ENCODE measurements at places on chromosomes 2 and 18.

GRCh38 chr18:48375150-48375800 is 33.9 kb downstream of the ZBTB7C start:
- no peak for DNase-seq

GRCh38 chr18:2108591-2108990 is 462.7 kb downstream of the METTL4 start:
- DNase-seq = no peak

DNA sequence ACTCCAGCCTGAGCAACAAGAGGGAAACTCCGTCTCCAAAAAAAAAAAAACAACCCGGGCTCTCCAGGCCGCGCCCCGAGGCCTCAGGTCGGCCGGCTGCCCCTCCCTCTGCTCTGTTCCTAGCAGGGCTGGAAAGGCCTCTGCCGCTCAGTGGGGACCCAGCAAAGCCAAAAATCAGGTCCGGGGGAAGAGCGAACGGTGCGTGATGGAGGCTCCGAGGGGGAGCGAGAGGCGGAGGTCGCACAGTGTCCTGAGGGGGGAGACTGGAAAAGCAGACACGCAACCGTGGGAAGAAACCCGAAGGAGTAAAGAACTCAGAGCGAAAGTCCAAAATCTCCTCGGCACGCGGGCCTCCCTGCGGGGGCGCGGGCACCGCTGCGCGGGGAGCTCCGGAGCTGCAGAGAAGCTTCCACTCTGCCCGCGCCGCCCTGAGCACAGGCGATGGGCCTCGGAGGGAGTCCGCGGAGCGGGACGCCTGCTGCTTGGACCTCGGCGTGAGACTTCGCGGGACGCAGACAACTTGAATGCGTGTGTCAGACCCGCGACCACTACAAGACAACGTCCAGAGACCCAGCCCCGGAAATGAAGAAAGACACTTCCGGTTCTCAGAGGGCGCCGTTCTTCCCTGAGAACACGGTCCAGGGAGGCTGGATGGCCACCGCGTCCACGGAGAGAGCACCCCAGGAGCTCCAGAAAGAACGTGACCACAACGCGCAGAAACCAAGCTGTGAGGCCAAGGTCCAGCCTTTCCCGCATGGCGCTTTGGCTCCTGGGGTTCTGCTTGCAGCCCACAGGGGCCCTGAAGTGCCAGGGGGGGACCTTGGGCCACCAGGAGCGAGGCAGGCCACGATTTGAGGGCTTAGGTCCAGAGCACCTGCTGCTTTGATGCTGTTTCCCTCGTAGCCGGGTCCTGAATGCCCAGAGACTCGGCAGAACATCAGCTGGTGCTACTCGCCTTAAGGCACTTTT is 219.8 kb downstream of the DPP10 start:
- no peak for DNase-seq

DNA sequence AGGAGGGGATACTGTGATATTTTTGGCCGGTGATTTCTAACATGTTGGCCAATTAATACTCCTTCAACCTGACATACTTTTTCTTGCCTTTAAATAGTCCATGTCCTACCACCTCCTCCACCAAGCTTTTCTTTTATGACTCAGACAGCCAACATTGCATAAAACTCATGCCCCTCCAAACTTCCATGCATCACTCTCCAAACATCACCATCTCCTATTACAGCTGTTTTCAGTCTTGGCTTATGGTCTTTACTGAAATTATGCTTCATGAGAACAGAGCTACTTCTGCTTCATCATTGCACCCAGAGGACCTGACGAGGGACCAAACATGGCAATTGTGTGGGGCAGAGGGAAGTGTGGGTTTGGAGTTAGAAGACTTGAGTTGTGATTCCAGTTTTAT is 305.4 kb downstream of the LPIN1 start:
- no peak for DNase-seq

DNA sequence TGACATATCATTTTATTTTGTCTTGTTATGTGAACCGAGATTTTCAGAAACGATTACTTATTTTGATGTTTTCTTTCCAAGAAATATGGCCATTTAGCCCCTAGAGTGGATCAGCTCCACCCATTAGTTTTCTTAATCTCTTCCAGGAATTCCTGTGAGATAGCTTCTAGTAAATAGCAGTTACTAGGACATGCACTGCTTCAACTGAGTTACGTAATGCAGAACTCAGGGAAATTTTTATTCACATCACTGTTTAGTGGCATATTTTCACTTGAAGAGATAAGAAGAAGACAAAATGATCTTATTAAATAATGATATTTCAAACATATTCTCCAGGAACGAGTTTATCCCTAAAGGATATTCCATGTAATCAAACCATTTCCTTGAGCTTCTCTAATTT is 573.5 kb upstream of the CNTNAP5 start:
- DNase-seq = no peak

DNA sequence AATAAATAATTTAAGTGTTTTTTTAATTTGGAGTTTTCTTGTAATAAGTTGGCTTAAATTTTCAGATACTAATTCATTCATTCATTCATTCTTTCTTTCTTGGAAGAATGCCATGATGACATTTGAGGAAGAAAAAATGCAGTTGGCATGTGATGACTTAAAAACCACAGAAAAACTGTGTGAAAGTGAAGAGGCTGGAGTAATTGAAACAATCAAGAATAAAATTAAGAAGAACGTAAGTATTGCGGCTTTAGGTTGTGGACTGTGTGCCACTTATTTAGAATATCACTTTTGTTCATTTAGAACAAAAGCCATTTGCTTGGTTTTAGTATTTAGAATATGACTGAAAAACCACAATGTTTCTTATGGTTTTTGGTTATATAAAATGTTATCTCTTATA is 51.4 kb downstream of the TTC39C start:
- no peak for DNase-seq

DNA sequence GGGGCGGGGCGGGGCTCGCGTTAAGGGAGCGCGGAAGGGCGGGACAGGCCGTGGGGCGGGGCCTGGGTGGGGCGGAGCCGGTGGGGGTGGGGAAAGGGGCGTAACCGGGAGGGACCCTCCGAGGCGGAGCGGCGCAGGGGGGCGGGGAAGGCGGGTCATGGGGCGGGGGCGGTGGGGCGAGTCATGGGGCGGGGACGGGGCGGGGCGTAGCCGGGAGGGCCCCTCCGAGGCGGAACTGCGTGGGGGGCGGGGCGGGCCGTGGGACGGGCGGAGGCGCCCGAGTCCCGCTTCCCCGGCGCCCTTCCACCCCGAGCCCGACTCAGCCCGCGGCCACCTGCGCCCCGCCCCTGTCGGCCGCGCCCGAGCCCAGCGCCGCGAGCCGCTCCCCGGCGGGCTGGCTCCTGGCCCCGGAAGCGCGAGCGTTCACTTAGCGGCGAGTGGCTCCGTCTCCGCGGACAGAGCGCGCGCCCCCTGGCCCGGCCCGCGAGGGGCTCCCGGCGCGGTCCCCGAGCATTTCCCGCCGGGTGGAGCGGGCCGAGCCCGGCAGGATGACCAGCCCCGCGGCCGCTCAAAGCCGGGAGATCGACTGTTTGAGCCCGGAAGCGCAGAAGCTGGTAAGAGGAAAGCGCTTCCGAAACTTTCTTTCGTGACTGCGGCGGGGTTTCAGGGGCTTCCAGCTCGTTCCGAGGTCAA is 64.7 kb downstream of the LRRFIP1 start:
- peak; percentile 80 for DNase-seq

DNA sequence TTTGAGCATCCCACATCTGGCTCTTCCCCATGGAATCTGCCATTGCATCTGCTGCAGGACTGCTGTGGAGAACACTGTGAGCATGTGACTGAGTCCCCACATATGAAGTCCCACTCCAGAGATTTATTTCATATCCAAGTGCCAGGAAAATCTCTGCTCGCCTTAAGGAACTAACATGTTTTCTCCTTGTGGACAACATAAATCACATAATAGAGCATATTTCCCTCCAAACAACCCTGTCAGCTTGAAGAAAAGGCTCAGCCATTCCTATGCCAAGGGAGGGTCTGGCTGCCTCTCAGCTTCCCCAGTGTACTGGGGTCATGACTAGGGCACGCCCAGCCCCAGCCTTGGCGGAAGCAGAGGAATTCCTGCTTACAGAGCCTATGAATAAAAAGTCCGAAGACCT is 193.7 kb downstream of the DNER start:
- no peak for DNase-seq

GRCh38 chr18:11501352-11501751 is 108.0 kb upstream of the SLC35G4 start:
- no peak for DNase-seq

DNA sequence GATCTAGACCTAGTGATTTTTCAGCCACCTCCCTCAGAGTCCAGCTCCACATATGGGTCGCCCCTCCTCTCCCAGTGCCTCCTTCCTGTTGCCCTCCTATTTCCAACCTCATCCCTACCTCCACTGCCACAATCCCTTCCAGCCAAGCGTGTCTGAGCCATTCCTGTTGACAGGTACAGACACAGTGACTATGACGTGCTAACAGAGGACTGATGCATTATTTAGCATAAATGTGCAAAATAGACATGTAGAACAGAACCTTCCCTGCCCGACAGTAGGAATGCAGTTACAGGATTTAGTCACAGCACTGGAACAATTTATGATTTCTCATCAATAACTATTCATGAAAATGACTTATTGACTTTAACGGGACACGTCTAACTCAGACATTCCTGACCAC is 84.4 kb upstream of the PPP1CB start:
- no peak for DNase-seq

- DNase-seq = no peak
Measured at GRCh38 chr18:27581296-27581904, 396.3 kb upstream of the CHST9 start.

DNA sequence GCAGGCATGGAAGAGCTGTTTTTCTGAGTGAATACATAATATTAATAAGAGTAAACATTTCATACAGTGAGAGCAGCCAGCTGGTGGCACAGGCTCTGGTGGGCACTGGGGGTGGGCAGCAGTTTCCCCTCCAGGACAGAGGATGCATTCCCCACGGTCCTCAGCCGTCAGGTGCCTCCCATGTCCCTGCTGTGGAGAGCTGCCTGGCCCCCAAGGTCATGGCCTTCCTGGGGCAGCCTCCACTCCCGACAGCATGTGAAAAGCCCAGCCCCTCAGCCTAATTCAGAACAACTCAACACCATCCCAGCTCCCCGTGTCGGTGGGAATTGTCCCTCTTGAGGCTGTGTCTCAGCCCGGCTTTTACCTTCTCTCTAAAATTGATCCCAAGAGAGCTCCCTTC is 147.4 kb downstream of the GALR1 start:
- DNase-seq = no peak

DNA sequence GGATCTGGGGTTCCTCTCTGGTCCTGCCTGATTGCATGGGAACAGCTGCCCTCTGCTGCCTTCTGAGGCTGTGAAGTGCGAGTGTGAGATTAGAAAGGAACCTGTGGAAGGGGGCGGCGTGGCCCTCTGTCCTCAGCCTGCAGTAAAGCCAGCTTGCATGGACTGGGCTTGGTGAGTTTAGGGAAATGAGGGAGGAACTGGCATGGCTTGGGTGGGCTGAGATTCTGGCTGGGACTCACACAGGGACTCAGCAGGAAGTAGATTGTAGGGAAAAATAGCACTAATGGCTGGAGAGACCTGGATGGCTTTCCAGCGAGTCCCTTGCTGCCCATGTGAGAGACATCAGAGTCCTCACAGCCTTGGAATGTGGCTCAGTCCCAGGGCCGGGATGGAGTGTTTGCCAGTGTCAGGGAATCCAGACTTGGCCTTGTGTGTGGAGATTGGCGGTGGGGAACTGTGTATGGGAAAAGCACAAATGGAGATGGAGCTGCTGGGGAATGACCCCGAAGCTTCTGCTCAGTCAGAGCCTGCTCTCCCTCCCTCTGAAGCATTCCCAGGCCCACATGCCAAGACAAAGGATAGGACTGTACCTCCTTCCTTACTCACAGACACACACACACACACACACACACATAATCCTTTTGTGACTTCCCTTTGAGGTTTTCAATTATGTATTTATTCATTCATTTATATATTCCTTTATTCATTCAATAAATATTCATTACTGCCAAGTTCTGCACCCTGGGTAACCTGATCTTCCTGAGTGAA is 115.4 kb downstream of the ACAA2 start:
- no peak for DNase-seq

DNA sequence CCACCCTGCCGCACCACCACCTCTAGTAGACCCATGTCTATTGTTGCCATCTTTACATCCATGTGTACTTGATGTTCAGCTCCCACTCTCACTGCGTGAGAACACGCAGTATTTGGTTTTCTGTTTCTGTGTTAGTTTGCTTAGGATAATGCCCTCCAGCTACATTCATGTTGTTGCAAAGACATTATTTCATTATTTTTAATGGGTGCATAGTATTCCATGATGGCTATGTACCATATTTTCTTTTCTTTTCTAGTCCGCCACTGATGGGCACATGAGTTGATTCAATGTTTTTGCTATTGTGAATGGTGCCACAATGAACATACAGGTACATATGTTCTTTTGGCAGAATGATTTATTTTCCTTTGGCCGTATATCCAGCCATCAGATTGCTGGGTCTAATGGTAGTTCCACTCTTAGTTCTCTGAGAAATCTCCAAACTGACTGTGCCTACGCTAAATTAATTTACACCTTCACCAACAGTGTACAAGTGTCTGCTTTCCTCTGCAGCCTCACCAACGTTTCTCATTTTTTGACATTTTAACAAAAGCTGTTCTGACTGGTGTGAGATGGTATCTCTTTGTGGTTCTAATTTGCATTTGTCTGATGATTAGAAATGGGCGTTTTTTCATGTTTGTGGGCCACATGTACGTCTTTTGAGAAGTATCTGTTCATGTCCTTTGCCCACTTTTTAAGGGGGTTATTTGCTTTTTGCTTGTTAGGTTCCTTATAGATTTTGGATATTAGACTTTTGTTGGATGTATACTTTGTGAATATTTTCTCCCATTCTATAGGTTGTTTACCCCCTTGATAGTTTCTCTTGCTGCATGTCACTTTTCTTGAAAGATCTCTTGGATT is 10.5 kb upstream of the ZNF513 start:
- DNase-seq = no peak

DNA sequence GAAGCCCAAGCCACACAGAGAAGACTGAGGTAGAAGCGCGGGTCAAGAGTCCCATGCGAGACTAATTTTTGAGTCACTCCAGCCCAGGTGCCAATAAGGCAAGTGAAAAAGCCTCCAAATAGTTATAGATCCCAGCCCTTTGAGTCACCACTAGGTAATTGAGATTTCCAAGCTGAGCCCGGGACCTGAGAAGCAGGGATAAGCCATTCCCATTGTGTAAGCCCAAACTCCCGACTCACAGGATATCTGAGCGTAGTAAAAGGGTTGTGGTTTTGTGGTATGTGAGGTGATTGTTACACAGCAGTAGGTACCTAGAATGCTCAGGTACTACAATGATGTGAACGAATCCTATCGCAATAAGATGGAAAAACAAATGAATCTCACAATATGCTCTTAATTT is 560.7 kb downstream of the DSC3 start:
- DNase-seq = no peak

DNA sequence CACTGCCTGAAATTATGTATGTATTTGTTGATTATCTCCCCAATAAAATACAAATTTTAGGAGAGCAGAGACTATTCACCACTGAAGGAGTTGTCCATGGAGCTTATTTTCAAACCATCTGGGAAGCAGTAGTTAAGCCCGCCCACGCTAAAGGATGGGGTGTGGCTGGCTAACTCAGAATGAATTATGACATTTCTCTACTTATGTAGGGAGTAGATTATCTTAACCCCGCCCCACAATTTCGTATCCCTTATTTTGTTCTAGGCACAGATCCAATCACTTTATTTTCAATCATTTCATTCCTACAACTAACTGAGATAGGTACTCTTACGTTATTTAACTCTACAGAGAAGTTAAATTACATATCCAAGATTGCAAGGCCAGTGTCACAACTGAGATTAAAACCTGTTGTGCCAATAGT is 1.4 kb upstream of the LAPTM4A start:
- no peak for DNase-seq

All from activated CD8-positive, alpha-beta memory T cell treated with anti-CD3 and anti-CD28 coated beads for 1 hour (primary cell).